ENCODE measurements at places on chromosomes 1 and 21.

DNA sequence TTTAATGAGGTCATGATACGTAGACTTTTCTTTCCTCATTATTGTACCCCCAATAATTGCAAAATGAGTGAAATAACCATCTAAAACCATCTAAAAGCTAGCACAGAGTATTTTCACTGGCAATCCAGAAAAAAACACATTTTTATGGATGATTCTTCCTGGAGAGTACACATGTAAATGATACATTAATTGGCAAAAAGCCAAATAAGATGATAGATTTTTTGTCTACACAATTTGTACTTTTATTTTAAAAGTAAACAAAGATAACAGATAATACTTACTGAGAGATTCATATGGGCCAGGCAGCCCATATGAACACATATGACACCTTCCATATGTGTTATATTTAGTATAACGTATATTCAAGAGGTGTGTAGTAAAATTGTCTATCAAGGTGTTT lies 2.5 kb upstream of the KRTAP19-7 start:
- DNase-seq = no peak

- no peak for DNase-seq
Observed at GRCh38 chr1:66237042-66237441, 296.9 kb upstream of the SGIP1 start.

- no peak for DNase-seq
Observed at GRCh38 chr1:172484252-172484651, 40.4 kb upstream of the PIGC start.

- no peak for DNase-seq
Observed at GRCh38 chr1:200182701-200183100, 155.2 kb downstream of the NR5A2 start.

DNA sequence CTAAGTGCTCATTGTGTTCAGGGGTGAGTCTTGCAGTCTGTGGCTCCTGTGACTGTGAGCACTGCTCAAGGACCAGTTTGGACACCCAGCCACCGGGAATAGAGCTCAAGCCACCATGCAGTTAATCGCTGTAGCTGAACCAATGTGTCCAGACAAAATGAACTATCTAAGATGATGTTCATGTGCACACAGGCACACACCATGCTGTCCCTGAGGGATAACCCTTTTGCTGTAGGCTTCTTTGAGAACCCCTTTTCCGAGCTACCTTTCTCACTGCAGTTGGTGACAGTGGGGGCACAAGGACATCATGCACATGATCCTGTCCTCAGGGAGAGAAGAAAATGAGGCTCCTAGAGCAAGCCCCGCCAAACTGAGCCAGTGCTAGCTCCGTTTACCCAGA lies 50.6 kb upstream of the CTBS start:
- no peak for DNase-seq

DNA sequence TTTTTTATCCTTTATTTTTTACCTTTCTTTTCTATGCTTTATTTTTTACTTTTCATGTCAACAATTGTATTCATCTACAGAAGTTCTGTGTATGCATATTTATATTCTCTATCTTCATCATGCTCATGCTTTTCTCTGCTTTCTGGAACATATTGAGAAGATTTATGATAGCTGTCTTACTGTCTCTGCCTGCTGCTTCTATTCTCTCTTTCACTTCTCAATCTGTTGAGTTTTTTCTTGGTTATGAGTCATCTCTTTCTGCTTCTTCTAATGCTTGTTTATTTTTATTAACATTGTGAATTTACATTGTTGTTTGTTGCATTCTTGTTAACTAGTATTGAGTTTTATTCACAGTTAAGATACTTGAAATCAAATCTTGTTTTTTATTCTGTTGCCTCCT lies 22.6 kb downstream of the F5 start:
- DNase-seq = no peak

GRCh38 chr21:45259206-45259840 lies 28.4 kb downstream of the POFUT2 start:
- no peak for DNase-seq

DNA sequence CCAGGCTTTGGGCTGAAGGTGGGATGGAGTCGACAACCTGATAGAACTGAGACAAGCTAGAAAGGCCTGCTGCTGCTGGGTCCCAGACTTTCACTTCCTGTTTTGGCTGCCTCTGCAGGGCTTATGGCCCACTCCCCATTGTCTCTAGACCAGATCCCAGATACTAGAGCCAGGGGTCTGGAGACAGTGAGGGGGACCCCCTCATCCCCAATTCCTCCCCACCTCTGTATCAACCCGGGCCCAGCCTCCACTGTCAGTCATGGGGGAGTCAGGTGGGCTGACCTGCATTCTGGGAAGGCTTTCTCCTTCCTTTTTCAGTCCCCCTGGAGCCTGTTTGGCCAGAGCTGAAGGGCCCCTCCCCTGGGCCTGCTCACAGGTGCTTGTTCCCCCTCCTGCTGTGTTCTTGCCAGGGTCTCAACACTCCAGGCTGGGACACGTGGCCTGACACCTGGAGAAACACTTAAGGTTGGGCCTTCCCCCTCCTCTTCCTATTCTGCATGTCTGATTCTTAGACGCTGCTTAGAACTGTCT lies 18.0 kb upstream of the ETV3L start:
- DNase-seq = no peak

GRCh38 chr1:108865316-108865910 lies 8.5 kb upstream of the AKNAD1 start:
- DNase-seq = no peak

All from effector memory CD4-positive, alpha-beta T cell (primary cell).